Immature natural killer cell (primary cell): ENCODE measurements at places on chromosomes 2 and 18.

DNA sequence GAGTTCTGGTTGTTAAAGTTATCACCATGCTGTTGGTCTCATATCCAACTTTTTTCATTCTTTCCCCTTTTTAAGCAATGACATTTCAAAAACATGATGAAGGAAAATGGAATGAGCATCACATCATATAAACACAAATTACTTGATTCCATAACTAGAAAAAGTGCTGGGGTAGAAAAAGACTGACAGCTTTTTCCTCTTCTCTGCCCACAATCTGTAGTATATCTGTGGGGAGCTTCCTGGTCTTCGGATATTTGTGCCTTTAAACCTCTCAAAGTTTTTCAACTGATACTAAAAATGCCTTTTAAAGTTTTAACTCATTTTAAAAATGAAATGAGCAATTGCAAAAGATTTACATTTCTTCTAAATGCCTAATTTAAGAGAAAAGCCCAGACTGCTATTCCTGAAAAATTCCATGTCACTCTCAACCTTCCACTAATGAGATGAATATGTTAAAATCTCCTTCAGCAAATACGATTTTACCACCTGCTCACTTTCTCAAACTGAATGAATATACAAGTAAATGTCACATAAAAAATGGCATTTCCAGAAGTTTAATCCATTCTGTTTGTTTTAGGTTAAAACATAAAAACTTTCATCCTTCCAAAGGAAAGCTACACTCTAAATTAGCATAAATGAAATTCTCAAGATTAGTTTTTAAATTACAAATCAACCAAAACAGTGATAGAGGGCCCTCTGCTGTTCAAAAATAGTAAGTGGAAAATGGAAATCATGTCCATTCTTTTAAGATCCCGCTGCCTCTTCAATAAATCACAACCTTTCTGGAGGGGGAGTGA is 2.1 kb downstream of the DNAH7 start:
- H3K4me3 ChIP-seq, result peak overlapping the region; percentile 24
- H3K27ac ChIP-seq, result no peak overlapping the region
- no peaks in the 10 kb centered on the region for H3K36me3 ChIP-seq
- peak; percentile 29 for DNase-seq

GRCh38 chr2:39024833-39025232 is 96.0 kb downstream of the SOS1 start:
- peaks cover 4% of the 10 kb centered on the region for H3K36me3 ChIP-seq
- H3K27ac ChIP-seq, result no peak overlapping the region
- DNase-seq, result no peak
- H3K27me3 ChIP-seq, result no peaks in the 10 kb centered on the region
- H3K4me3 ChIP-seq, result no peak overlapping the region
- H3K4me1 ChIP-seq, result no peaks in the 10 kb centered on the region

GRCh38 chr2:101479328-101479727 is 4.4 kb upstream of the RFX8 start:
- H3K27ac ChIP-seq, result no peak overlapping the region
- no peak for DNase-seq
- H3K27me3 ChIP-seq, result peaks cover 10% of the 10 kb centered on the region
- no peak overlapping the region for H3K4me3 ChIP-seq
- H3K4me1 ChIP-seq, result peaks cover 8% of the 10 kb centered on the region

- H3K4me1 ChIP-seq, result peaks cover 3% of the 10 kb centered on the region
- no peak for DNase-seq
- H3K27ac ChIP-seq, result no peak overlapping the region
- no peaks in the 10 kb centered on the region for H3K36me3 ChIP-seq
- no peak overlapping the region for H3K4me3 ChIP-seq
- H3K27me3 ChIP-seq, result peaks cover 9% of the 10 kb centered on the region
Measured at GRCh38 chr2:95021023-95021416, 4.5 kb upstream of the MAL start.

- H3K4me3 ChIP-seq, result no peak overlapping the region
- H3K27me3 ChIP-seq, result peaks cover 2% of the 10 kb centered on the region
- H3K36me3 ChIP-seq, result no peaks in the 10 kb centered on the region
- no peak overlapping the region for H3K27ac ChIP-seq
- no peaks in the 10 kb centered on the region for H3K4me1 ChIP-seq
Measured at GRCh38 chr18:54020156-54020745, 204.2 kb downstream of the MBD2 start.

- H3K36me3 ChIP-seq, result peaks cover 38% of the 10 kb centered on the region
- H3K27me3 ChIP-seq, result no peaks in the 10 kb centered on the region
- no peak for DNase-seq
- no peak overlapping the region for H3K27ac ChIP-seq
- no peak overlapping the region for H3K4me3 ChIP-seq
Measured at GRCh38 chr2:108492364-108492763, 41.9 kb upstream of the LIMS1 start.

DNA sequence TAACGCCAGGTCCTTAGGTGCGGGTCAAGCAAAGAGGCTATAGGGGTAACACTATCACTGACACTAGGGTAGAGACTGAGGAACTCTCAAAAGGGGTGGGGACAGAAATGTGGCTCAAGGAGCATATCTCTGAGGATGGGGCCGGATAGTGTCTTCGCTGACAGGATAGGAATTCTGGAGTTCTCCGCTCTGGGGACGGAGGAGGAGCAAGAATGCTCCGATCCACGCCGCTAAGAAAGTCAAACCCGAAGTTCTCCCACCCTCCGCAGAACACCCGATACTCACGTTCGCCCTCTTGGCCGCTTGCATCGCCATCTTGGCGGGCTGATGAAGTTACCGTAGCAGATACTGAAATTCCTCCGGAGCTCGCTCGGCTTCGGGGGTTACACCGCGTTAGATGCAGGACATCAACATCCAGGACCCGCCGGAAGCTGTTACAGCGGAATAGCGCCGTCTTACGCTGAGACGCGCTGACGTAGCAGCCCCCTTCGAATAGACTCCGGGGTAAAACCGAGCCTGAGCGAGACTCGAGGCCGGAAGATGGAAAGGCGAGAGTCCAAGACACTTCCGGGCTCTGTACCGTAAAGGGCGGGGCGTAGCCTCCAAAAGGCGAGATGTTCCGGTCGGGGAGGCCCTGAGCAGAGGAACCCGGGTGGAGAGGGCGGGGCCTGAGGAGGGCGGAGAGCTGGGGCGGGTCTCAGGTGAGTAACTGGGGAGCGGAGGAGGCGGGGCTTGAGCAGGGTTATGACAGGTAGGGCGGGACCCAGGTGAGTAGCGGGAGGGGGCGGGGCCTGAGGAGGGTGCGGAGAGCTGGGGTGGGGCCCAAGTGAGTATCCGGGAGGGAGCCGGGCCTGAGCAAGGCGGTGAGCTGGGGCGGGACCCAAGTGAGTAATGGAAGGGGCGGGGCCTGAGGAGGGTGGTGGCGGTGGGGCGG is at the start of gene SF3B6:
SF3B6 (minus strand) TSS at position 412 of the 934 bp plus-strand sequence; CDS start at position 315, 97 bp downstream.
- DNase-seq, result peak; percentile 98
- H3K27ac ChIP-seq, result peak within 1 kb of the TSS; percentile 98
- H3K4me3 ChIP-seq, result peak within 1 kb of the TSS; percentile 100
- H3K36me3 ChIP-seq, result no peaks in the 10 kb centered on the region

DNA sequence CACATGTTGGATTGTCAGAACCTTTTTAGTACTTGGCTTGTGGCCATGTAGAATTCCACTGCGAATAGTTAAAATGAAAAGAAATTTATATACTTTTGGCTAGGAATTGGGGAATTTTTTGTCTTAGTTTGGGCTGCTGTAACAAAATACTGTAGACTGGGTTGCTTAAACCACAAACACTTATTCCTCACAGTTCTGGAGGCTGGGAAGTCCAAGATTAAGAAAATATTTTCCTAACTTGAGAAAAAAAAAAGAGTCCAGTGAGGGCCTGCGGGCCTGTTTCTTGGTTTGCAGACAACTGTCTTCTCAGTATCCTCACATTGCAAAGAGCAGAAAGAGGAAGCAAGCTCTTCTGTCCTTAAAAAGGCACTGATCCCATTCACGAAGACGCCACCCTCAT is 81.9 kb downstream of the CD226 start:
- no peak for DNase-seq
- H3K27me3 ChIP-seq, result no peaks in the 10 kb centered on the region
- peaks cover 54% of the 10 kb centered on the region for H3K4me1 ChIP-seq
- H3K36me3 ChIP-seq, result peaks cover 31% of the 10 kb centered on the region

DNA sequence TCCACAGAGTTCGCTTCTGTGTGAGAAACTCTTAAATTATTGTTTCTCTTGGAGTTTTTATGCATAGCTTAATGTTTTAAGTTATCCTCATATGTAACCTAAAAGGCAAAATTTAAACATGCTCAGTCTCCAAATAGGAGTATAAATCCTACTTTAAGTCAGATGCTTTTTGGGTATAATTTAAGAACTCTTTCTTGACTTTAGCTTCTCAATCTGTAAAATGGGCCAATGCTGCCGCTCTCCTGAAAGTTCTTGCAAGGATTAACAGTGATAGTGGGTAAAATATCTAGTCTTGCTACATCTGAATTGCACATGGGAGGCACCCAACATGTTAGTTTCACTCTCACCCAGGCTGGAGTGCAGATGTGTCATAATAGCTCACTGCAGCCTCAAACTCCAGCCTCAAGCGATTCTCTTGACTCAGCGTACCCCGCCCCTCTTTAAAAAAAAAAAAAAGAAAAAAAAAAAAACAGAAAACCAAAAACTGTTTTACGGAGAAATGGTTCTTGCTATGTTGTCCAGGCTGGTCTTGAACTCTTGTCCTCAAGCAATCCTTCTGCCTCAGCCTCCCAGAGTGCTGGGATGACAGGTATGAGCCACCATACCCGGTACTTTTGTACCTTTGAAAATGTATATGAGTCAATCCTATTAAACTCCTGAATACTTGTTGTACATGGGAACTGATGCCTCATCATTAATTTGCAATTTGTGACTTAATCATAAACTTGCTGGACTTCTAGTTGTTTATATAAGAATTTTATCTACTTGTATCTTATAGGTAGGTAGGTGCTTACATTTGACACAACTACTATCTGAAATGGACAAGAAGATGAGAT is 1.8 kb downstream of the FBXO48 start:
- no peaks in the 10 kb centered on the region for H3K36me3 ChIP-seq
- peak overlapping the region; percentile 94 for H3K27ac ChIP-seq
- H3K4me3 ChIP-seq, result peak overlapping the region; percentile 96

- H3K27me3 ChIP-seq, result peaks cover 11% of the 10 kb centered on the region
- H3K4me1 ChIP-seq, result no peaks in the 10 kb centered on the region
- H3K4me3 ChIP-seq, result no peak overlapping the region
Measured at GRCh38 chr18:37540424-37541138, 25.0 kb downstream of the CELF4 start.

GRCh38 chr2:135149251-135149650 is 97.2 kb downstream of the RAB3GAP1 start:
- H3K27me3 ChIP-seq, result no peaks in the 10 kb centered on the region
- no peak overlapping the region for H3K4me3 ChIP-seq
- H3K27ac ChIP-seq, result no peak overlapping the region
- no peaks in the 10 kb centered on the region for H3K4me1 ChIP-seq
- no peak for DNase-seq

DNA sequence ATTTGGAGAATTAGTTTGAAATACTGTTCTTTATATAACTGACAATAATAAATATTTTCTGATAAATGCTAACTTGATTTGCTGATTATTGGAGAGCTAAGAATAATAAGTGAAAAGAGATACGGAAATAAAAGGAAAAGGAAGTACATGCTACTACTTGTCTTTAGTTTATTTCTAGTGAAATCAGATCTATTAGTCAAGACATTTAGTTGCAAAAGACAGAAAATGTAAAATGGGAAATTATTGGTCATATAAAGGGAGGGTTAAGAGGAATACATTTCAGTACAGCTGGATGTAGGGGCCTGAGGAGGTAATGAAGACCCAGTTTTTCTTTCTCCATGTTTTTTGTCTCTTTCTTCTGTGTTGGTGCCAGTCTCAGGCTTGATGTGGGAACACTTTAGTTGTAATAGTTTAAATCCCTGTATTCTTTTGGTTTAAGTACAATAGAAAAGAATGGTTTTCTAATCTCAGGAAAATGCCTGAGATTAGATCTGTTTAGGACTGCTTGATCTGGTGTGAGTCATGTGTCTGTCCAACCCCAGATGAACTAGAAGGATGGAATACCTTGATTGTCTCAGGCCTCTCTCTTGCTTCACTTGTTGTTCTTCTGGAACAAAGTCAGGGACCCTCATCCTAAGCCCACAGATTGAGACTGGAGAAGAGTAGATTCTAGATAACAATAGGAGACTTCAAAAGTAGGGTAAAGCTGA is 58.0 kb downstream of the PLCL1 start:
- no peak for DNase-seq
- H3K36me3 ChIP-seq, result no peaks in the 10 kb centered on the region
- H3K4me3 ChIP-seq, result no peak overlapping the region
- peaks cover 2% of the 10 kb centered on the region for H3K27me3 ChIP-seq

DNA sequence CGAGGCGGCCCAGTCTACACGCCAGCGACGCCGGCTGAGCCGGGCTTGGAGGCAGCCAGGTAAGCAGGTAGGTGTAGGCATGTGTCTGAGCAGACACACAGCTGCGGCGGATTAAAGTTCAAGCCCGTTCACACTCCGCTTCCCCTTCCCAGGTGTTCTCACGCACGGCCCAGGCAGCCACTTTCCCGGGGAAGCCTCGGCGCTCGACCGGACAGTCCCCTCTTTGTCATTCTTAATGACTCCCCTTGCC is 367 bp downstream of the TGFA start:
- no peaks in the 10 kb centered on the region for H3K36me3 ChIP-seq
- peaks cover 44% of the 10 kb centered on the region for H3K4me1 ChIP-seq

DNA sequence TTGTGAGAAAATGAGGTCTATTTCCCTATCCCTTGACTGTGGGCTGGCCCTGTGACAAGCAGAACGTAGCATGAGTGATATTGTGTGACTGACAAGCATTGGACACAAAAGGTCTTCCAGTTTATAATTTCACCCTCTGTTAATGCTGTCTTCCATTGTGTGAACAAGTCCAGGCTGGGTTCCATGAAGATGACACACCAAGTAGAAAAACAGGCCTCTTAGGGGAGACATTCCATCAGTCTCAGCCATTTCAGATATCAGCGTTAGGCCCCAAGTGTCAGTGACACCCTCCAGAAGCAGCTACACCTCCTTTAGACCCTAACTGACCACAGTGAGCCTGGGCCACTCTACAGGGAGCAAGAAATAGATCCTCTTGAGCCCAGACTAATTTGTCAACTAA is 511.3 kb downstream of the FBXO15 start:
- H3K4me3 ChIP-seq, result no peak overlapping the region
- no peak overlapping the region for H3K27ac ChIP-seq
- H3K36me3 ChIP-seq, result no peaks in the 10 kb centered on the region
- H3K4me1 ChIP-seq, result no peaks in the 10 kb centered on the region
- H3K27me3 ChIP-seq, result no peaks in the 10 kb centered on the region

- no peaks in the 10 kb centered on the region for H3K4me1 ChIP-seq
- H3K27ac ChIP-seq, result no peak overlapping the region
- DNase-seq, result no peak
- H3K4me3 ChIP-seq, result no peak overlapping the region
Measured at GRCh38 chr2:134518101-134518500, 200.7 kb downstream of the TMEM163 start.
